ENCODE measurements at places on chromosomes 12 and 14. TPM values are rescaled to one million over a fixed set of nuclear protein-coding genes. Genes with fewer than 3 reads are reported as not detected.

EGLN3 gene
- 0.25 TPM for total RNA-seq

SYCP3 gene
- not detected for total RNA-seq

PXN gene
- total RNA-seq = 90.6 TPM

DIABLO gene
- 72.8 TPM for total RNA-seq

CLEC1A gene
- not detected for total RNA-seq

PUS7L gene
- 7.2 TPM for total RNA-seq

VWF gene
- total RNA-seq = under 0.01 TPM

KRT77 gene
- not detected for total RNA-seq

ADAM20 gene
- 0.25 TPM for total RNA-seq

SLC7A7 gene
- total RNA-seq = 30.9 TPM

FOXG1 gene
- not detected for total RNA-seq

ZNF410 gene
- total RNA-seq = 29.7 TPM

PACS2 gene
- total RNA-seq = 105 TPM

RTL1 gene
- under 0.01 TPM for total RNA-seq

OASL gene
- total RNA-seq = 0.25 TPM

DTX1 gene
- total RNA-seq = 0.16 TPM

DHRS2 gene
- total RNA-seq = 0.33 TPM

CPNE6 gene
- total RNA-seq = not detected

DTX3 gene
- 40.6 TPM for total RNA-seq

MYO1H gene
- not detected for total RNA-seq

MGAT4C gene
- total RNA-seq = not detected

LRRC10 gene
- not detected for total RNA-seq

BHLHE41 gene
- total RNA-seq = 1.5 TPM

IL31 gene
- not detected for total RNA-seq

CFAP251 gene
- 4.9 TPM for total RNA-seq

NFYB gene
- total RNA-seq = 10.9 TPM

SIX1 gene
- 11.7 TPM for total RNA-seq

WASHC3 gene
- 31.8 TPM for total RNA-seq

LTBR gene
- 89.3 TPM for total RNA-seq

GLIPR1L1 gene
- not detected for total RNA-seq

KRT6B gene
- not detected for total RNA-seq

SLC16A7 gene
- total RNA-seq = 14.5 TPM

HAL gene
- 0.25 TPM for total RNA-seq

AKAP6 gene
- 2.0 TPM for total RNA-seq

C12orf54 gene
- total RNA-seq = not detected

RDH5 gene
- 2.8 TPM for total RNA-seq

HOTAIR gene
- 0.49 TPM for total RNA-seq

SLC39A5 gene
- total RNA-seq = not detected

HPD gene
- not detected for total RNA-seq

ARHGAP5 gene
- 36.0 TPM for total RNA-seq

FGF23 gene
- total RNA-seq = not detected

NKX2-1 gene
- not detected for total RNA-seq

VPS33A gene
- total RNA-seq = 15.0 TPM

ZNF26 gene
- 4.1 TPM for total RNA-seq
